ENCODE measurements at places on chromosomes 6 and 20.
A peak's percentile ranks its signal among the peaks of the same experiment; 100 is the strongest.

GRCh38 chr20:32610472-32611218, 25.5 kb upstream of the NOL4L start:
- peaks cover 2% of the 10 kb centered on the region for H3K4me1 ChIP-seq
- no peak overlapping the region for H3K27ac ChIP-seq
- no peaks in the 10 kb centered on the region for H3K27me3 ChIP-seq

GRCh38 chr6:25250878-25251277, 28.3 kb upstream of the CARMIL1 start:
- no peak overlapping the region for H3K4me3 ChIP-seq
- H3K4me1 ChIP-seq, result peaks cover 22% of the 10 kb centered on the region
- H3K36me3 ChIP-seq, result no peaks in the 10 kb centered on the region

GRCh38 chr20:24098886-24099285, 110.3 kb upstream of the GGTLC1 start:
- H3K27ac ChIP-seq, result no peak overlapping the region
- peaks cover 6% of the 10 kb centered on the region for H3K27me3 ChIP-seq
- DNase-seq, result no peak
- H3K36me3 ChIP-seq, result no peaks in the 10 kb centered on the region
- no peak overlapping the region for H3K4me3 ChIP-seq

DNA sequence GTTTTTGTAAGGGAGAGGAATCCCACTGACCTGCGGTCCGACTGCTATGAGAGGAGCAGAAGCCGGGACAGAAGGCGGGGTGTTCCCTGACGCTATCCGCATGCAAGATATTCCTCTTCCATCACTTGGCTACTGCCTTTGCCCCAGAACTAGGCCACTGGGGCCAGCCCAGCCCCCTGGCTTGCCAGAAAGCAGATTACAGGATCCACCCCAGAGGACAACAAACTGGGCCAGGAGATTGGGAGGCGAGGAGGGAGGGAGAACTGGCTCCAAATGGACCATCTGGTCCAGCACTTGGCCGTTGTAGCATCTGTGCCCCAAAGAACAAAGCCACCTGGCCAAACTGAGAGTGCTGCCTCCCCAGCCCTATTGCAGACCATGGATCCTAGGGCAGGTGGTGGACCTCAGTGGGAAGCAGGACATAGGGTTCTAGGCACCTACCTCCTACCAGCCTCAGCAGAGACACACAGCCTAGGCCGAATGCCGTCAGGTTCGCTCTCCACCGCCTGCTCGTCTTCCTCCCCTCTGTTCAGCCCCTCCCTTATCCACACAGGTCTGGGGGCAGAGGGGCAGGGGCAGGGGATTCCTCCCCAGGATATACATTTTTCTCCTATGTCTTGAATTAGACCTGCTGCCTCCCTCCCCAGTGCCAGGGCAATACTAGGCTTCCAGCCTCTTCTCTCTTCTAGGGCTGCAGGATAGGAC, 4.0 kb downstream of the MDGA1 start:
- no peaks in the 10 kb centered on the region for H3K36me3 ChIP-seq
- no peak for DNase-seq
- H3K4me1 ChIP-seq, result peaks cover 28% of the 10 kb centered on the region
- peaks cover 21% of the 10 kb centered on the region for H3K27me3 ChIP-seq
- H3K4me3 ChIP-seq, result no peak overlapping the region

- no peaks in the 10 kb centered on the region for H3K27me3 ChIP-seq
- H3K4me1 ChIP-seq, result no peaks in the 10 kb centered on the region
- H3K27ac ChIP-seq, result no peak overlapping the region
- H3K36me3 ChIP-seq, result no peaks in the 10 kb centered on the region
- no peak overlapping the region for H3K4me3 ChIP-seq
- DNase-seq, result no peak
These were observed 103.1 kb downstream of the TCP11 start for GRCh38 chr6:35038076-35038475.

- H3K4me3 ChIP-seq, result peak overlapping the region; percentile 92
- H3K27ac ChIP-seq, result peak overlapping the region; percentile 83
- H3K36me3 ChIP-seq, result peaks cover 2% of the 10 kb centered on the region
- DNase-seq, result peak; percentile 16
- H3K4me1 ChIP-seq, result peaks cover 49% of the 10 kb centered on the region
- H3K27me3 ChIP-seq, result no peaks in the 10 kb centered on the region
These were observed 20.5 kb downstream of the BCAS4 start for GRCh38 chr20:50815162-50815989.

- peaks cover 20% of the 10 kb centered on the region for H3K36me3 ChIP-seq
- peak overlapping the region; percentile 91 for H3K27ac ChIP-seq
- H3K27me3 ChIP-seq, result no peaks in the 10 kb centered on the region
- H3K4me1 ChIP-seq, result peaks cover 70% of the 10 kb centered on the region
These were observed 1.7 kb upstream of the DYNLT1 start for GRCh38 chr6:158646023-158646910.

GRCh38 chr6:93639126-93639525, 219.8 kb upstream of the EPHA7 start:
- H3K4me3 ChIP-seq, result no peak overlapping the region
- H3K27me3 ChIP-seq, result no peaks in the 10 kb centered on the region
- DNase-seq, result no peak
- H3K27ac ChIP-seq, result no peak overlapping the region

- H3K27ac ChIP-seq, result no peak overlapping the region
- no peaks in the 10 kb centered on the region for H3K27me3 ChIP-seq
- H3K4me1 ChIP-seq, result no peaks in the 10 kb centered on the region
- no peaks in the 10 kb centered on the region for H3K36me3 ChIP-seq
- no peak overlapping the region for H3K4me3 ChIP-seq
These were observed 91.0 kb upstream of the MEI4 start for GRCh38 chr6:77561768-77562314.

DNA sequence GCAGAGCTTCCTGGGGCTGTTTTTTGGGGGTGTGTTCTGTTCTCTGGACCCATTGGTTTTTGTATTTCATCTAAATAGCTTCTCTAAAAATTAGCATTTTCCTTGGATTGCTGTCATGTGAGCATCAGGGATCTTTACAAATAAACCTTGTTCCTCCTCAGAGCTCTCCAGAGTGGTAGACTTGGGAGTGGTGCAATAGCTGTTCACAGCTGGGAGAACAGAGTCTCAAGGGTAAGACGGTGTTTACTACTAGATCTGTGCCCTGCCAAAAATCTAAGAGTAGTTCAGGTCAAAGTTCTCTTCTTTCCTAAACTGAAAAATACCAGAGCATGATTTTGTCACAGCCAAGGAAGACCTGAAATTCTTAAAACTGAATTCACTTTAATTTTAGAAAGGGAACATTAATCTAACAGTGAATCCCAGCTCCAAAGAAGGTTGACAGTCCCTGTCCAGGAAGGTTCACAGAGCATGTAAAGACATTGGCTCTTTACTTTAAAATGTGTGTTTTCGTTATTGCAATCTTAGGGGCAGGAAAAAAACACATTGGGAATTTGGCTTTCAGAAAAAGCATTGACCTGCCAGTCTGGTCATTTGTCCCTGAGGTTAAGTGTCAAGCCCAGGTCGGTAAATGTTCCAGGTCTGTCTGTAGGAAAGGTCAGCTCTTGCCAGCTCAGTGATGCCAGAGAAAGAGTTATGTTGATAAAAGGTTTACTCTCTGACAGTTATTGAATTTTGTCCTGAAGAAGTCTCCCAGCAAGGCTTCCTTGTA, 43.3 kb downstream of the VAPB start:
- no peak overlapping the region for H3K4me3 ChIP-seq
- DNase-seq, result no peak
- peak overlapping the region; percentile 32 for H3K27ac ChIP-seq
- H3K4me1 ChIP-seq, result peaks cover 35% of the 10 kb centered on the region
- H3K27me3 ChIP-seq, result no peaks in the 10 kb centered on the region

GRCh38 chr6:155528982-155529453, 73.4 kb upstream of the NOX3 start:
- H3K4me1 ChIP-seq, result peaks cover 29% of the 10 kb centered on the region
- H3K27me3 ChIP-seq, result no peaks in the 10 kb centered on the region
- no peak for DNase-seq
- no peak overlapping the region for H3K4me3 ChIP-seq

GRCh38 chr6:23940466-23940865, 185.5 kb upstream of the NRSN1 start:
- no peaks in the 10 kb centered on the region for H3K36me3 ChIP-seq
- no peak overlapping the region for H3K4me3 ChIP-seq
- H3K27me3 ChIP-seq, result no peaks in the 10 kb centered on the region

DNA sequence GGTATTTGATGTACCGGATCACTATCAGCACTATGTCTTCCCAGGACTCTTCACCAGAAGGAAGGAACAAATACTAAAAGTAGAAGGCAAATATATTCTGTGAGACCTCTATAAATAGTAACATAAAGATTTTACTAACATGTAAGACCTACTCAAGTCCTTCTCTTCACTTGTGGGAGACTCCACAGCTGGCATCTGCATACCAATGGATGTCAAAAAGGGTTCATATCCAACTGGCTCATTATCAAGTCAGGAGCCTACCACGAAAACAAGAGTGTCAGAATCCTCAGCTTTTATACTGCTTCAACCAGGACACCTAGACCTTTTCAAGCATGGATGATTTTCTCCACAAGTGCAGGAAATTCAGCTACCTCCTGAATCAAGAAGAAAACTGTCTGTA, 20.0 kb upstream of the MARCKS start:
- no peaks in the 10 kb centered on the region for H3K36me3 ChIP-seq
- DNase-seq, result no peak
- no peaks in the 10 kb centered on the region for H3K4me1 ChIP-seq
- H3K27ac ChIP-seq, result no peak overlapping the region
- H3K27me3 ChIP-seq, result peaks cover 8% of the 10 kb centered on the region
- H3K4me3 ChIP-seq, result no peak overlapping the region

GRCh38 chr6:87618531-87618930, 28.6 kb downstream of the ORC3 start:
- H3K4me3 ChIP-seq, result no peak overlapping the region
- peaks cover 18% of the 10 kb centered on the region for H3K36me3 ChIP-seq
- peaks cover 5% of the 10 kb centered on the region for H3K4me1 ChIP-seq
- no peaks in the 10 kb centered on the region for H3K27me3 ChIP-seq
- H3K27ac ChIP-seq, result no peak overlapping the region
- no peak for DNase-seq

GRCh38 chr20:58701431-58702160, 9.0 kb downstream of the NPEPL1 start:
- no peak overlapping the region for H3K4me3 ChIP-seq
- peaks cover 3% of the 10 kb centered on the region for H3K36me3 ChIP-seq
- no peak overlapping the region for H3K27ac ChIP-seq
- no peak for DNase-seq
- no peaks in the 10 kb centered on the region for H3K27me3 ChIP-seq
- H3K4me1 ChIP-seq, result peaks cover 12% of the 10 kb centered on the region

GRCh38 chr20:5065879-5066383, 53.8 kb downstream of the PCNA start:
- no peak overlapping the region for H3K27ac ChIP-seq
- peak; percentile 17 for DNase-seq
- H3K27me3 ChIP-seq, result no peaks in the 10 kb centered on the region
- peaks cover 20% of the 10 kb centered on the region for H3K4me1 ChIP-seq
- H3K4me3 ChIP-seq, result no peak overlapping the region
- no peaks in the 10 kb centered on the region for H3K36me3 ChIP-seq

DNA sequence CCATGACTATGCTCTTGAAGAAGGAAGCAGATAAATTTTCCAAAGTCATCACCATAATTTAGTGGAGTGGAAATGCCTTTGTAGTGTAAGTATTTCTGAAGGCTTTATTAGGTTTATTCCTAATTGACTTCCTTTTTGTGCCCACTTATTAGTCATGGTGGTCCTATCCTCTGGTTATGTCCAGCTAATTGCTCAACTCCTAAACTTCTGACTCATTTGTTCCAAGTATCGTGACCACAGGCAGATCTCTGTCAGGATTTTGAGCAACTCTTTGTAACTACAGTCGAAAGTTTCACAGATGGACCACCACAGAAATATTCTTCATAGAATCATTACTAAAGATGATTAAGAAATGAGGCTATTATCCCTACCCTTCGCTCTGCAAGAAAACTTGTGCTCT, 315.6 kb upstream of the PTCHD4 start:
- no peak overlapping the region for H3K27ac ChIP-seq
- no peaks in the 10 kb centered on the region for H3K4me1 ChIP-seq
- no peak overlapping the region for H3K4me3 ChIP-seq
- no peaks in the 10 kb centered on the region for H3K27me3 ChIP-seq
- H3K36me3 ChIP-seq, result no peaks in the 10 kb centered on the region

GRCh38 chr6:108163267-108163643, 2.6 kb upstream of the NR2E1 start:
- H3K27ac ChIP-seq, result no peak overlapping the region
- DNase-seq, result no peak
- no peaks in the 10 kb centered on the region for H3K36me3 ChIP-seq
- no peak overlapping the region for H3K4me3 ChIP-seq
- peaks cover 31% of the 10 kb centered on the region for H3K4me1 ChIP-seq
- H3K27me3 ChIP-seq, result peaks cover 94% of the 10 kb centered on the region

GRCh38 chr6:11830105-11830504, 51.5 kb upstream of the ADTRP start:
- no peaks in the 10 kb centered on the region for H3K36me3 ChIP-seq
- peaks cover 11% of the 10 kb centered on the region for H3K4me1 ChIP-seq
- no peak overlapping the region for H3K27ac ChIP-seq
- H3K27me3 ChIP-seq, result peaks cover 7% of the 10 kb centered on the region

DNA sequence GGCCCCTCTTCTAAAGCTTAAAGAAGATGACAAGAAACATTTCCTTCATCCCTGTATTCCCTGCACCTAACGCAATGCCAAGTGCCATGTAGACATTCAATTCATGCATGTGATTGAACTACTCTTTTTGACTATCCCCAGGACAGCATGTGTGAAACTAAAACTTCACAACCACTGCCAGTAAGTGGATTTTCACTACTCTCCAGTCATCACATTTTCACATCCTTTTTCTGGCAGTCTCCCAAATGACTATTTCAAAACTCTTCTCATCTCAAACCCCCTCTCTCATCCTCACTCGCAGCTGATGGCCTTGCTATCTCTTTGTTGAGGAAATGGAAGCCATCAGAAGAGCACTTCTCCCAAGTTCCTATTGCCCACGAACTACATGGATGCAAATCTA, 122.6 kb downstream of the OPRM1 start:
- H3K4me3 ChIP-seq, result no peak overlapping the region
- DNase-seq, result no peak
- H3K27me3 ChIP-seq, result no peaks in the 10 kb centered on the region
- peaks cover 4% of the 10 kb centered on the region for H3K36me3 ChIP-seq
- peaks cover 40% of the 10 kb centered on the region for H3K4me1 ChIP-seq

DNA sequence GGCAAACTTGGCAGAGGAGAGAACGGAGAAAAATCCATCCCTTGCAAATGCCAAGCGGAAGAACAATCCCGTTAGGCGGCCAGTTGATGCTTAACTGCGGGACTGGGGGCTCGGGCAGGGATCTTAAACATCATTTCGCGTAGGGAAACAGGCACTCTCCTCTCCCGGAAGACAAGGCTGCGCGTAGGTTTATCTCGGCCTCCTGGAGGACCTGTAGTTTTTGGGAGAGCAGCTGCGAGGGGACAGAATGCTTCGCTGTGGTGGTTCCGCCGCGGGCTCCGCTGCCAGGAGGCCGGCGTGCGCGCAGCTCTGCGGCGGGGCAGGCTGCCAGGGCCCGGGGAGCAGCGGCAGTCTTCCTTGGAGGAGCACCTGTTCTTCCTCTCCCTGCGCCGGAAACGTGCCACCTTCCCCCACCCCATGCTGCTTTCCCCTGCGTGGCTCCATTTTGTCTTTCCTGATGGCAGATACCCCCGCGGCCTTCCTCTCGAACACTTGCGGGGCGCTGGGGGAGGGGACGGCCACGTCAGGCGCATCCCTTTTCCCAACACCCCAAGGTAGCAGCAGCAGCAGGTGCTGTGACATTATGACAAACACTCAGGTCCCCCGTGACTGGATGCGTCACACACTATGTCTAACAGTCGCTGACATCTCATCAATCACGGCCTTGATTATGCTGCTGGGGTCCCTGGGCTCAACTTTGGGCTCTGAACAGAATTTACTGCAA, 230.7 kb upstream of the BTBD3 start:
- H3K4me3 ChIP-seq, result peak overlapping the region; percentile 27
- DNase-seq, result no peak
- H3K27me3 ChIP-seq, result peaks cover 28% of the 10 kb centered on the region
- H3K27ac ChIP-seq, result no peak overlapping the region
- H3K36me3 ChIP-seq, result no peaks in the 10 kb centered on the region
- H3K4me1 ChIP-seq, result no peaks in the 10 kb centered on the region

Data from activated T-cell treated with anti-CD3 and anti-CD28 coated beads, Interleukin-2, amount 50 U/mL, for 72 hours (primary cell).